ENCODE measurements at places on chromosomes 12 and 14. TPM values are rescaled to one million over a fixed set of nuclear protein-coding genes. Genes with fewer than 3 reads are reported as not detected.

The DAO gene
- total RNA-seq: not detected

- no peaks in the 10 kb centered on the region for H3K36me3 ChIP-seq
- no peak for DNase-seq
- no peaks in the 10 kb centered on the region for H3K27me3 ChIP-seq
- H3K4me3 ChIP-seq: no peak overlapping the region
- H3K27ac ChIP-seq: no peak overlapping the region
These were observed 309.4 kb downstream of the VRK1 start for GRCh38 chr14:97106609-97107008.

The RILPL1 gene
- 4.6 TPM for total RNA-seq

DNA sequence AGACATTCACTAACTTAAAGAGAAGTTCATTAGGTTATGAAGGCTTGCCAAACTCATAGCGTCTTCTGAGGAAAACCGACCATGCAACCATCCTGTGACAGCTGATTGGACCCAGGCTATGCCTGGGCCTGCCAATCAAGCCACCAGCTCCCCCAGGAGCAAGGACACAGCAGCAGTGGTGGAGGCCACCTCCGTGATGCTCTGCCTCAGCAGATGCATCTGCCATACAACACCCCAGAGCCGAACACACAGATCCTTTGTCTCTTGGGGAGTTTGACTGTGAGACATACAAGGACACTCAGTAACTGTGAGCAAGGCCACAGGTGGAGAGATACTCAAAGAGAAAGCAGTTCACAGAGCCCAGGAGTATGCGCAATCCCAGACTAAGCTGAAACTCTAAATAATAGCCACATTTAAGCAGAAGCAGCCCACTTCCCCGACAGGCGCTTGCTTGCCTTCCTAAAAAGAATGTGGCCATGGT, 10.0 kb upstream of the CNIH1 start:
- H3K4me1 ChIP-seq: peaks cover 18% of the 10 kb centered on the region
- H3K27ac ChIP-seq: peak overlapping the region; percentile 21
- no peak overlapping the region for H3K4me3 ChIP-seq
- no peaks in the 10 kb centered on the region for H3K36me3 ChIP-seq

- H3K36me3 ChIP-seq: no peaks in the 10 kb centered on the region
- H3K27ac ChIP-seq: no peak overlapping the region
- H3K4me1 ChIP-seq: no peaks in the 10 kb centered on the region
- no peaks in the 10 kb centered on the region for H3K27me3 ChIP-seq
These were observed 21.0 kb downstream of the PAH start for GRCh38 chr12:102896067-102896466.

The PPP4R3A gene
- total RNA-seq: 91.9 TPM

The GLI1 gene
- total RNA-seq: 0.09 TPM

GRCh38 chr12:10310926-10311720, 3.5 kb downstream of the KLRD1 start:
- no peak overlapping the region for H3K27ac ChIP-seq
- H3K27me3 ChIP-seq: no peaks in the 10 kb centered on the region
- H3K4me1 ChIP-seq: peaks cover 9% of the 10 kb centered on the region
- no peak overlapping the region for H3K4me3 ChIP-seq
- no peak for DNase-seq

DNA sequence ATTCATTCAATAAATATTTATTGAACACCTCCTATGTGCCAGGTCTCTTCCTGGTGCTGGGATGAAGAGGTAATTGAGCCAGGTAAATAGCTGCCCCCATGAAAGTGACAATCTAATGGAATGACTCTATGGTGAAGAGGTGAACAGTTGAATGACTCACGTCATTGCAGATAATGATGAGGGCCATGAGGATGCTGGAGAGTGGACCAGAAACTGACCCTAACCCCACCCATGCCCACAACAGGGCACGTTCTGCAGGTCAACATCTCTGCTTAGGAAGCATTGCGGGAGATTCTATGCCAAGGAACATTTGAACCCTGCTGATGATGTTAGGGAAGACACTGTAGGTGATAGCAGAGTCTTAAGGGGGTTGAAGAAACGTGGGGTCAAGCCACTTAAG, 788.9 kb upstream of the TBX3 start:
- H3K4me3 ChIP-seq: no peak overlapping the region
- H3K27me3 ChIP-seq: no peaks in the 10 kb centered on the region
- no peak overlapping the region for H3K27ac ChIP-seq
- no peak for DNase-seq

DNA sequence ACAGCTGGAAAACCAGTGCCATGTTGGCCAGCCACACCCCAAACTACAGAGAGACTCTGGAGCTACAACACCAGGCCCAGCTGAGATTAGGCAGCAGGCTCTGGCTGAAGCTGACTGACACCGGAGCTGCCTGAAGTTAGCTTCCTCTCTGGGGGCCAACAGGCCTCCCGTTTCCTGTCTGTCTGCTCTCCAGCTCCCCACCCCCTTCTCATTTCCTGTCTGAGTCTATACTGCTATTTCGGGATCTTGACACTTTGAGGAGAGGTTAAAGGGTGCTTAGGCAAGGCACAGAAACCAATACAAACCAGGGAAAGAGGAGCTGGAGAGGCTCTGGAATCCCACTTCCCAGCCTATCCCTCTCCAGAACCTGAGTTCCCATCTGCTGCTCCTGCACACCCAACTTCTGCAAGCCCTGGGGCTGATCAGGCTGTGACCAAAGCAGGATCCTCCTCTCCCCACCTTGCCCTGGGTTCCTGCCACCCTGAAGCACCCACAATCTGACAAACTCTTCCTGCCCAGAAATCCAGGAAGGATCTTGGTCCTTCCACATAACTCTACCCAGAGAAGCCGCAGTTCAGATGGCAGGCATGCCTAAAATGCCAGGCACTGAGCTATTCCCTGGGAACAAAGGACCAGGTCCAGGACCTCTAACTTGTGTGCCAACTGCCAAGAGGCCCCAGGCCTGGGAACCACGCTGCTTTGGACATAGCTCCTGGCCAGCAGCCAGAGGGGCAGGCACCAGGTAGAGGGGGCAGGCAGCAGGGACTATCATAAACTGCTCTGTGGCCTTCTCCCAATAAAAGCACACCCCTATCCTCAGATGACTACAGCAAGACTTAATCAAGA, 39.9 kb downstream of the PRPF40B start:
- no peak for DNase-seq
- no peaks in the 10 kb centered on the region for H3K27me3 ChIP-seq
- H3K27ac ChIP-seq: peak overlapping the region; percentile 82

DNA sequence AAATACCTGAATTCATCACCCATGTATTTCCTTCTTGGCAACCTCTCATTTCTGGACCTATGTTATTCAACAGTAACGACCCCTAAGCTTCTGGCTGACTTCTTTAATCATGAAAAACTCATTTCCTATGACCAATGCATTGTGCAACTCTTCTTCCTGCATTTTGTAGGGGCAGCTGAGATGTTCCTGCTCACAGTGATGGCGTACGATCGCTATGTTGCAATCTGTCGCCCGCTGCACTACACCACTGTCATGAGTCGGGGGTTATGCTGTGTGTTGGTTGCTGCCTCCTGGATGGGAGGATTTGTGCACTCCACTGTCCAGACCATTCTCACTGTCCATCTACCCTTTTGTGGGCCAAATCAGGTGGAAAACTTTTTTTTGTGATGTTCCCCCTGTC, 356 bp downstream of the OR4Q2 start:
- no peak overlapping the region for H3K27ac ChIP-seq
- H3K27me3 ChIP-seq: no peaks in the 10 kb centered on the region
- no peak overlapping the region for H3K4me3 ChIP-seq
- no peak for DNase-seq

DNA sequence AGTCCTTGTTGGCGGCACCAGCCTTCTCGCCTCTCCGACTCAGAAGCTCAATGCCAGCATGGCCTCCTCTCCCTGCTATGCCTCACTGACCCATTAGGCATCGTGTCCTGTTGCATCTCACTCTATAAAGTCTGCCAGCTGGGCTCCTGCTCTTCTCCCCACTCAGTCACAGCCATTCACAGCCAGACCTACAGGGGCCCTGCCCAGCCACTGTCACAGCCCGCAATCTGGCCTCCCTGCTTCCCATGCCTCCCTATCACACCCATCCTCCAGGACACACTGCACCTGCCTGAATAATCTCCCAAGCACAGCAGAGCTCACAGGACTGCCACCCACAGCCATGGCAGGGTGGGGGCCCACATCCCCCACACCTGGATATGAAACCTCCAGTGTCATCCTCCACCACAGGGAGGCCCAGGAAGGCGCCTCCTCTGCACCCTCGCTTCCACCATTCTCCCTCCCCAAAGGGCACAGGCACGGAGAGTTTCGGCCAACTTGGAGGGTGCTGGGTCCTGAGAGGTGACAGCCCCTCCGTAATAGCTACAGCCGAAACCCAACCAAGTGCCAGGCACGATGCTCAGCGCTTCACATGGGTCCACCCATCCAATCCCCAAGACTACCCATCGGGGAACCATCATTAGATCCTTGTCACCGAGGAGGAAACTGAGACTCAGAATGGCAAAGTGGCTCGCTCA, 370.3 kb downstream of the BCL11B start:
- H3K4me1 ChIP-seq: peaks cover 60% of the 10 kb centered on the region
- no peaks in the 10 kb centered on the region for H3K36me3 ChIP-seq
- H3K27me3 ChIP-seq: no peaks in the 10 kb centered on the region
- H3K27ac ChIP-seq: no peak overlapping the region

GRCh38 chr12:25962932-25963525, 4.5 kb downstream of the RASSF8 start:
- no peaks in the 10 kb centered on the region for H3K27me3 ChIP-seq
- no peak for DNase-seq
- H3K4me1 ChIP-seq: peaks cover 6% of the 10 kb centered on the region
- H3K27ac ChIP-seq: no peak overlapping the region
- no peaks in the 10 kb centered on the region for H3K36me3 ChIP-seq

DNA sequence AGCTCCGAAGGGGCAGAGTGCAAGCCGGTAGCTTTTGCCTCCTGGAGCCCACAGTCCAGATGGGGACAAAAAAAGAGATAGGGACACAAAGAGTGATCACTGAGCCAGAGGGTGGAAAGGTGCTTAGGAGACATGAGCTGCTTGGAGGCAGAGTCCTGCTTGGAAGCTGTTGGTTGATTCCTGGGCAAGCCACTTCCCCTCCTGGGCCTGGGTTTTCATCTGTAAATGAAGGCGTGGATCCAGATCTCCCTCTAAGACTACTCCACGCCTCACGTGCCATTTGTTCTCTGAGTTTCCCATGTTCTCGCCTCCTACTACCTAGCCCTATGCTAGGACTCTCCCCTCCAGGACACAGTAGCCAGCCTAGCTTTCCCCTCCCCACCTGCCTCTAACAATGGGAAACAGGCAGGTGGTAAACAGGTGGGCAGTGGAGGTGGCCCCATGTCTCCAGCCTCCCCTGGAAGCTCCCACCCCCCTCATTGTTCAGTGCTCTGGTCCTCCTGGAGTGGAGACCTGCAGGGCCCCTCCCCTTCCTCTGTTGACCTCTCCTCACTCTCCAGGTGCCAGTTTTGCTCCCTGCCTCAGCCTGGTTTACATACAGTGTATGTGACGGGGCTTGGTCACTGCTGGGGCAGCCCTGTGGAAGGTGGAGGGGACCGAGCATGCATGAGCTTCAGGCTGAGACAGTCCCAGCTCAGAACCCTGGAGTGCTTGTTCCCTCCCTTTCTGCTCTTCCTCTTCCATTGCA, 3.8 kb downstream of the SERPINA3 start:
- no peak overlapping the region for H3K27ac ChIP-seq
- no peaks in the 10 kb centered on the region for H3K36me3 ChIP-seq
- no peak for DNase-seq
- H3K4me1 ChIP-seq: peaks cover 22% of the 10 kb centered on the region
- no peaks in the 10 kb centered on the region for H3K27me3 ChIP-seq

GRCh38 chr14:101761032-101761880, at the start of gene PPP2R5C:
Gene PPP2R5C (plus strand): TSS chr14:101761709. CDS start chr14:101761894, 185 bp downstream.
- no peaks in the 10 kb centered on the region for H3K27me3 ChIP-seq
- peaks cover 8% of the 10 kb centered on the region for H3K4me1 ChIP-seq
- DNase-seq: peak; percentile 68

The RAPGEF3 gene
- total RNA-seq: 25.6 TPM

The FOXG1 gene
- total RNA-seq: not detected

- H3K36me3 ChIP-seq: no peaks in the 10 kb centered on the region
- peak overlapping the region; percentile 78 for H3K27ac ChIP-seq
- H3K4me3 ChIP-seq: no peak overlapping the region
- H3K27me3 ChIP-seq: no peaks in the 10 kb centered on the region
These were observed 86.9 kb downstream of the ANO6 start for GRCh38 chr12:45302621-45303369.

DNA sequence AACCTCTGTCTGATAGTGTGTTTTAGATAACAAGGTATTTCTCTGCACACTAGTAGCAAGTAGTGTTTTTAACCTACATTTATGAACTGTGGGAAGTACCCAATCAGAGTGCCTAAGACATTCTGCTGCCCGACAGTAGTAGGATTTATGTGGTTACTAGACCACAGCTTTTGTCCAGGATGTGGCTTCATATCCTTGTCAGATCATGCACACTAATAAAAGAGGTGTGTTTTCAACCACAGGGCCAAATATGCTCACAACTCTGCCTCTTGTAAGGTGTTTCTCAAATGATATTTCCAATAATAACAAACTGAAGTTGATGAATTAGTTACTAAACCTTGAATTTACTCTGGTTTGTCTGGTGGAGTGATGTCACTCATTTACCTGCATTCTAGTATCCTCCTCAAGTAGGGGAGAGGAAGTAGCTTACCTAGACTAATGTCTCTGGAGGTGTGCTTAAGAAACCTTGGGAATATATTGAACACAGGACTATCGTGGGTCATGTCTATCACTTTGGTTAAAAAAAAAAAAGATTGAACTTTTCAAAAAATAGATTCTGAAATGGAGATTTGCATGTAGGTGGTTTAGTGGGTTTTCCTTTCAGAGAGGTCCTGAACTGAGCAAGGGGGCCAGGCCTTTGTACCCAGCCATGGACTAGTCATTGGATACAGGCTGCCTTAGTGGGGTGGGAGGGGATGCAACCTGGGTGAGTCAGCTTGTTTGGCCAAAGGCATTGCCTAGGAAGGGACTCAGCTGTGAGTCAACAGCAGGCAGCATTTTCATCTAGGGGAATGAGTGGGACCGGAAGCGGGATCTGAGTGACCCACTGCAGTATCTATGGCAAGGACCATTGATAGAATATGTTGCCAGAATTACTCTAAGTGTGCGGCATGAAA, 14.1 kb downstream of the FBXW8 start:
- peaks cover 36% of the 10 kb centered on the region for H3K4me1 ChIP-seq
- H3K4me3 ChIP-seq: no peak overlapping the region
- DNase-seq: no peak
